ENCODE measurements at places on chromosomes 6 and 20.

- DNase-seq: peak; percentile 23
Observed at GRCh38 chr6:52839124-52840055, 1.2 kb downstream of the GSTA5 start.

DNA sequence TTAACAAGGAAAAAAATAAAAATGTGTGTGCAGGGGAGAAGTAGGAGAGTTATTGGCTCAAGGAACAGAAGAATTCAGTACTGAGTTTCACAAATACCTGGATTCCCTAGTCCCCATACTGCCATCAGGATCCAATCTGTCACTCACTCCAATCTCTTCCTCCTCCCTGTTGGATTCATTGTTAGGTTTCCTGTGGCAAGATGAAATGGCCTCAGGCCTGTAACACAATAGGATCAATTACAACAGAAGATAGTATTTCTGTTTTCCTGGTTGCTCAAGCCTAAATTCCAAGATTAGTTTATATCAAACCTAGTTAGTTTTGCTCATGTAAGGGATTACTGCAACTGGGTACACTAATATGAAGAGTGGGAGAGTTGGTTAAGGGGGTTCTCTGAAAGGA lies 24.4 kb downstream of the HCRTR2 start:
- DNase-seq: no peak

DNA sequence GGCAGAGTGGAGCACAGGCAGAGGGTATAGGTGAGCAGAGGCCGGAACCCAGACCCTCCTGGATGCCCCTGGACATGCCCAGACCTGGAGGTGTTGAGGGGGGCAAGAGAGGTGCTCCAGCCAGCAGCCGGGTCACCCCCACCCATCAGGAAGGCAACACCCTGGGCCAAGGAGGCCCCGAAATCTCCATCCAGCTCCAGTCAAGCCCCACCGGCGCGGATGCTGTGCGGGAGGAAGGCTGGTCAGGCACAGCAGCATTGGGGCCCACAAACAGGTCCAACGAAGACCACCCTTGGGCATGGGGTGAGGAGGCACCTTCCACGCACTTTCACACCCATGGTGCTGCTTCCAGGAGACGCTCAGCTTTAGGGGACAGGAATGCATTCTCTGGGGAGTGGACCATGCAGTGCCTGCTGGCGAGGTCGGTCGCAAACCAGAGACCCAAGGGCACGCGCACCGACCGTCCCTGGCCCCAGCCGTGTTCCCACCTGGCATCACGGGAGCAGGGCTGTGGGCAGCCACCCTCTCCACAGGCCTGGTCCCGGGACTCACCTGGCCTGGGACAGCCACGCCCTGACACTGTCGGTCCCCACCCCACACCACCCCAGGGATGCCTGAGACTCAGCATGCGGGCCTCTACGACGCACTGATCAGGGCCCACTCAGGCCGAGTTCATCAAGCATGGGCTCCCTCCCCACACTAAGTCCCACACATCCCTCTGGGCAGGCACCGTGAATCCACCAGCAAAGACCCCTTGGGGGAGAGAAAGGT lies 43.6 kb upstream of the ZBP1 start:
- no peak for DNase-seq

DNA sequence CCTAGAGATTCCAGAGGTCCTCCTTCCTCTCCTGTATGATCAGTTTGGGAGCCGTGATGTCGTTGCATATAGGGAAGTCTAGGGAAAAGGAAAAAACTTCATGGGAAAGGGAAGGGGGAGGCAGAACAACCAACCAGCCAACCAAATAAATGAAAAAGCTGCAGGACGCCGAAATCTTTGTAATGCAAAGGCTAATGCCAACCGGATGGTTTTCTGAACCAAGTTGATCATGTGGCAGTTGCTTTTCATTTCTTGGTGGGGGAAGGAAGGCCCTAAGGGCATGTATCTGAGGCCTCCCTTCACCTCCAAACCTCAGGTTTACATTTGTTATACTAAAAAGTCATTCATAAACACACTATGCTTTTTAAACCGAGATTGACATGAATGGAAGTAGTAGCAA lies 167.2 kb downstream of the ARID1B start:
- DNase-seq: no peak

- DNase-seq: no peak
Observed at GRCh38 chr6:14824060-14824459, 421.8 kb upstream of the JARID2 start.

DNA sequence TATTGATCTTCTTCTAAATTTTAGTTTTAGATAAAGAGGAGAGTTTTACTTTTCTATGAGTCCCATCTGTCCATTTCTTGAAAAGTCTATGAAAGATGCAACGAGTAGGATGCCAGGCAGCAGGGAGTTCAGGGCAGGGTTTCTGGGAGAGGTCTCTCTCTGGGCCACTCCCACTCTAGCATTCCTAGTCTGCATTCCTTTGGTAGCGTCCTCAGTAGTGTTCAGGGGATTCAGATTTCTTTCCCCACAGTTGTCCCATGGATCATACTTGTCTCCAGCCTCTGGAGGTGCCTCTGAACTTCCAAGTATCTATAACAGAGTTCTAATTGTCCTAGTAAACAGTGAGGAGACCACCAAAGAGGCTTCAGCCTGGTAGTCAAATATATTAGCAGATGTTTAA lies 225.3 kb downstream of the RIMS1 start:
- no peak for DNase-seq

DNA sequence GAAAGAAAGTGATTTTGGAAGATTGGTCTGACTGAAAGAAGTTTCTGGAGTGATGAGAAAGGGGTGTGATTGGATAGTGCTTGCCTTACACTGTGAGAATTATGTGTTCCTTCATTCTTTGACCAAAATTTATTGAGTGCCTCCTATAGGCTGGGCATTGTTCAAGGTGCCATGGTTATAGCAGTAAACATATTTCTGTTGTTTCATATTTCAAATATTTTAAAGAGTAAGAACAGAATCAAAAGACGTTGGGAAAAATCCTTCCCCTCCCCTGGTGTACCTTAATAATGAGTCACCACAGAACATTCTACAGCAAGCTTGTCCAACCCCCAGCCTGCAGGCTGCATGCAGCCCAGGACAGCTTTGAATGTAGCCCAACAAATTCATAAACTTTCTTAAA lies 78.6 kb downstream of the GCLC start:
- DNase-seq: no peak

GRCh38 chr6:5250911-5251310 lies 9.8 kb downstream of the LYRM4 start:
- no peak for DNase-seq

DNA sequence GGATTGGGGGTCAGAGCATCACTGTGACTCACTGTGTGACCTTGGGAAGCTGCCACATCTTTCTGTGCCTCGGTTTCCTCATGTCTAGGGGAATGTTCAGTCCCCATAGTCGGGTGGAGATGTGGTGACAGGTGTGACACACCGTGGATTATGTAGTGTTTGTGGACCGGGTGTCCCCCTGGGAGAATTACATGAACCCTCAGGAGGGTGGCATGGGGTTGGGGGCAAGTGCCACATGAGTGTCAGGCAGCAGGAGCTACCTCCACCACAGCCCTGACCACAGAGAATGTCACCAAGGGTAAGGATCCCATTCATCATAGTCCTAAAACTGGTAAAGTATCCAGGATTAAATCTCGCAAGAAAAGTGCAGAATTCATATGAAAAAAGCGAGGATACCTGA lies 23.2 kb downstream of the SUN5 start:
- DNase-seq: no peak

GRCh38 chr6:105346052-105346451 lies 56.8 kb downstream of the PREP start:
- no peak for DNase-seq

- no peak for DNase-seq
Observed at GRCh38 chr6:64553249-64553786, 917.7 kb downstream of the PHF3 start.

GRCh38 chr20:2697768-2698167 lies 5.2 kb downstream of the EBF4 start:
- no peak for DNase-seq

GRCh38 chr6:7785243-7786035 lies 59.5 kb downstream of the BMP6 start:
- no peak for DNase-seq

GRCh38 chr20:8271727-8272126 lies 139.7 kb downstream of the PLCB1 start:
- DNase-seq: no peak

DNA sequence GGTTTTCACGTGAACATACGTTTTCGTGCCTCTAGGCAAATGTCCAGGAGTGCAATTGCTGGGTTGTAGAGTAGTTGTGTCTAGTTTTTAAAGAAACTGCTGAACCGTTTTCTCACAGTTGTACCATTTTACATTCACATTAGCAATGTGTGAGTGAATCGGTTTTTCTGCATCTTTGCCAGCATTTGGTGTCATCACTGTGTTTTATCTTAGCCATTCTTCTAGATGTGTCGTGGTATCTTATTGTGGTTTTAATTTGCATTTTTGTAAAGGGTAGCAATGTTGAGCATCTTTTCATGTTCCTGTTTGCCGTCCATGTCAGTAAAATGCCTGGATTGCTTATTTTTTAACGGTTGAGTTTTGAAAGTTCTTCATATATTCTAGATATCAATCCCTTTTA lies 10.2 kb downstream of the DOK5 start:
- DNase-seq: no peak

DNA sequence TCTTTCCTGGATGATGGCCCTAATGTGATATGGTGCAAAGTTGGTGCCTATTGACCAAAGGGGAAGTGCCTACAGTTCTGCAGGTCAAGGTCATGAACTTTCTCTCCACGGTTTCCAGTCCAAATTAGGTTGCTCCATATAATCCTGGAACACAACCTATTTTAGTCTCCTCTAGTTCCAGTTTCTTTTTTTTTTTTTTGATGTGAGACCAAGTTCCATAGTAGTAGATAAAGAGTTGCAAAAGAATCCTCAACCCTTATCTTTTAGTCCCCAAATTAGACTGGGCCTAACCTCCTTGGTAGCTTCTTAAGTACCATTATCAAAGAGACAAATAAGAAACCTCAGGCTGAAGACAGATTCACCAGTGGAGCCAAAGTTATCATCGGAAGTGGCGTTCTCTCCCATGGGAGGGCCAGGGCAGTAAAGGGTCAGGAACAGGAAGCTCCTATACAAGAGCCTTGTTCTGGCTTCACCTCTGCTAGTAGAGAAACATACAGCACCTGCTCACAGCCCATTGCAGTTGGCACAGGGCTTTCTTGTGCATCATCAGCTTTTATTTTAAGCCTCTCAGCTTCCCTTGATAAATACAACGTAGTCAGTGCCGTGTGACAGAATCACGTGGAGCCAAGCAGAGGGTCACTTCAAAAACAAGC lies 132.2 kb upstream of the RREB1 start:
- DNase-seq: no peak

DNA sequence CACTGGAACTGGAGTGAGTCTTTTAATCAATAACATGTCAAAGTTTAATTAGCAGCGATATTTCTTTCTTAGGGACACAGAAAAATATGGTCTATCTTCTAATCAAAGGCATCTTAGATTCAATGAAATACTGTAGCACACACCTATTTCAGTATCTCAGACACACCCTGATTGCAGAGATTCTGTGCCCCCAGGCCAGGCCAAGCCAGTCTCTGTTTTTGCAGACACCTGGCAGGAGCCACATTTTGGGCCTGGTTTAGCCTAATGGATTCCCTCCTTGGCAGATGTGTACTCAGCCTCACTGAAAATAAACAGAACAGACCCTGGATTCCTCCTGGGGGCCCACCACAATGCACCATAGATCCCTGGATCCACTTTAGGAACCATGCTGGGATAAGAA lies 74.8 kb downstream of the LRFN2 start:
- DNase-seq: no peak

DNA sequence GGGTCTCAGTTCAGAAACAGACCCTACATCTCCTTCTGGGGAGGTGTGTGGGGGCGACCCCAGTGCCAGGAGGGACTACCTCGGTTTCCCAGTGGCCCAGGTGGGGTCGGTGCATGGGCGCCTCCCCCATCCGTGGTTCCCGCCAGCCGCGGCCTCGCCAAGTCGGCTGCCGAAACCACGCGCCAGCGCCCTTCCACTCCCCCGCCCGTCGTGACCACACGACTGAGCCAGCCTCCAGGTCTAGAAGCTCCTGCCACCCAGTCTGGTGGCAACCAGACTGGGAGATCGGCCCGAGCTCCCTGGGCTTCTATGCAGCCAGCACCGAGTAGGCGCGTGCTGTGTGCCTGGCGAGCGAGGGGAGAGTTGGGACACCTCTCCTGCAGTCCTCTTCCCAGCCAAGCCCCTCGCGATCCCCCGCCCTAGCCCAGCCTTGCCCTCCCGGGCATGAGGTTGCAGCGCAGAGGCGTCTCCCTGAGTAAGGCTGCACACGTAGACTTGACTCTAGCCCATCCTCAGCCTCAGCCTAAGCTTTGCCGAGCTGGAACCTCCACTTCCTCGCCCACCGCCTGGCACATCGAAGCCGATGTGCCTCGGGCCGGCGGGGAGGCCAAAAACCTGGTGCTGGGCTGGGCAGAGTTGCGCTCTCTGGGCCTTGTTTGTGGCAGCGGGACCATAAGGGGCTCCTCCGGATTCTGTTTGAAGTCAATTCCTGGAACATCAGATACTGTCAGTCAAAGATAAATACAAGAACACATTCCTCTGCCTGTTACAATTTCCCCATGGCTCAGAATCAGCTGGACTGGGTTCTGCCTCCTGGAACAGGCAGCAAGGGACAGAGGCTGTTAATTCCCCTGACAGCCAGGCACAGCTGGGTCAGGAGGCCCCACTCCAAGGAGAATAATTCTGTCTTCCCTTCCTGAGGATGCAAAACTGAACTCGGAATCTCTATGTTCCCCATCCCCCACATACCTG lies 1.5 kb upstream of the CPNE5 start:
- DNase-seq: no peak

DNA sequence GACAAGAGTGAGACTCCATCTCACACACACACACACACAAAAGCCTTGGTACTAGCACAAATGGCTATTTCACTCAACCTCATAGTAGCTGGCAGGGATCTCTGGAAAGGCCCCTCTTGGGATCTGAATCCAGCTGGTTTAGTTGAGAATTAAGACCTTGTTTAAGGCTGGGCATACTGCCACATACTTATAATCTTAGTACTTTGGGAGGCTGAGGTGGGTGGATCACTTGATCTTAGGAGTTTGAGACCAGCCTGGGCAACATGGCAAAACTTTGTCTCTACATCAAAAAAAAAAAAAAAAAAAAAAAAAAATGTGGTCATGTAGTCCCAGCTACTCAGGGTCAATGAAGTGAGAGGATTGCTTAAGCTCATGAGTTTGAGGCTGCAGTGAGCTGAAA lies 628.3 kb downstream of the MMUT start:
- DNase-seq: no peak

DNA sequence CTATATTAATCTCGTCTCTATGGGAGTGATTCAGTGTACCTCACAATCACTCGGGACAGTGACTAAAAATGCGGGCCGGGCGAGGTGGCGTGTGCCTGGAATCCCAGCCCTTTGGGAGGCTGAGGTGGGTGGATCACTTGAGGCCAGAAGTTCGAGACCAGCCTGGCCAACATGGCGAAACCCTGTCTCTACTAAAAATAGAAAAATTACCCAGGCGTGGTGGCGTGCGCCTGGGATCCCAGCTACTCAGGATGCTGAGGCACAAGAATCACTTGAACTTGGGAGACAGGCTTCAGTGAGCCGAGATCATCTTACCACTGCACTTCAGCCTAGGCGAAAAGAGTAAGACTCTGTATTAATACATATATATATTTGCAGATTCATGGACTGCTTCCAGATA lies 17.4 kb downstream of the POPDC3 start:
- DNase-seq: no peak

All from glomerular endothelial cell (primary cell).